Kidney (tissue), 22 donors: ENCODE measurements at places on chromosomes 11 and 22.

DNA sequence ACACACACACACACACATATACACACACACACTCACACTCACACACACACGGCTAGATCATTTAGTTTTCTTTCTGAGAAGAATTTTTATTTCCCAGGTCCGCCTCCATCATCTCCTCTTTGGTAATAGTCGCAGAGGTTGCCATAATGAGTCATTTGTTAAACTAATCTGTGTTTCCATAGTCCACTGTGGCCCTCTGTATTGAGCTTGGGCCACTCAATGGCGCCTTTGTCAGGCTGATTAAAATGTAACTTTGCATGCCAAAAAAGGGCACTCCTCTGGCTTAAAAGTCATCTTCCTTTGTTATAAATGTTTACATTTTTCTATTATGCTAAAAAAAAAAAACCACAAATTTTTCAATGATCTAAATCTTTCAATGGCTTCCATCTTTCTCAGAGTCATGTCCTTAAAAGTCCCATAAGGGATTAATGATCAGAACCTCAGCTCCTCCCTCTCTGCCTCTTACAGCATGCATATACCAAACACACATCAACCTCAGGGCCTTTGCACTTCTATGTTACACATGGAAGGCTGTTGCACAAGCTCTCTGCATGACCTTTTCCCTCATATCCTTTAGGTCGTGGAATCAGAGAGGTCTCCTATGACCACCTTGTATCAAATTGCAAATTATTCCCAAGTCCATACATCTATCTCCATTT lies 35.3 kb downstream of the EHF start:
- DNase-seq: no peak

- DNase-seq: no peak
Observed at GRCh38 chr11:27723687-27724086, 23.4 kb upstream of the BDNF start.

DNA sequence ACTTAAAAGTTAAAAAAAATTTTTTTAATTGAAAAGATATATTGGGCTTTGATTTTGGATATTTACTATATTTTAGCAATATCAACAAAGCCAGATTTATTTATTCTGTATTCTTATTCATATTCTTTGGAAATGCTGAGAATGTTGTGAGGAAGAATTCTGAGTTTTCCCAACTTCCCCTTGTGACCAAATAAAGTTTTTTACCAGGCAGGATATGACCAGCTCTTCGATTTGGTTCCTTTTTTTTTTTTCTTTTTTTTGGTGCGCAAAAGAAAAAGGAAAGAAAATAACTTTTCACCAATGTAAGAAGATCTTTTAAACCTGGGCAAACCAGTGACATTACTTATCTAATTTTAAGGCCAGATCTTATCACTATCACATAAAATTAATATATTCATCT lies 12.9 kb downstream of the TCP11L1 start:
- no peak for DNase-seq

DNA sequence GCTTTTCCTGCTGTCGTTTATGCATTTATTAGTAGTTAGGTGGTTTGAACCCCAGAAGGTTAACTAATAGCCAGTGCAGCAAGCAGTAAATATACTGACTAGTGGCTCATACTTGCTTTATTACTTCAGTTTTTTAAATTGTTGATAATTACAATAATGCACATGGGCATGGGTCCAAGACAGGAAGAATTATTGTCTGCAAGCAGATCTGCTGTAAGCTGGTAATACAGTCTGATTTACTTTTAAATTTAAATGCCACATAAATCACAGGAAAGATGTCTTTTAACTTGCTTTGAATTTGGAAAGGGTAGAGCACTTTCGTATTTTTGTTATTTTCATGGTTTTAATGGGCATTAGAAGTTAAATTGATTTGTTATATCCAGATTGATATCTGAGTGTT lies 27.1 kb downstream of the APLP2 start:
- DNase-seq: no peak

GRCh38 chr11:37905707-37906417 lies 1307.8 kb upstream of the RAG2 start:
- no peak for DNase-seq

- DNase-seq: no peak
Observed at GRCh38 chr11:1916986-1917522, 2.4 kb upstream of the TNNT3 start.

DNA sequence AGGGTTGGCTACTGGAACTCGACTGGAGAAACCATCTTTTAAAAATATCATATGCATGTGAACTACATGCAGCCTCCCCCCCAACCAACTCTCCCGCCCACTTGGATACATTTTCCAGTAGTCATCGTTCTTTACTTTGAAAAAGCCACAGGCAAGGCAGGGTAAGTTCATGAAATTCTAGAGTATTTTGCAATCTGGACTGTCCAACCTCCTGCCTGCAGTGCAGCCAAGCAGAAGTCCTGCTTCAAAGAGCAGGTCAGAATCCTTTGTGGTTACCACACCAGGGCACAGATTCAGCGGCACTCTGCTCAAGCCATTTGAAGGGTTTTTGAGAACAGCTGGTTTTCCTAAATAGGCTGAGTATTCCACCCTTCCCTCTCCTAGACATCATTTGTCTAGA lies 12.1 kb downstream of the ELF5 start:
- DNase-seq: no peak

GRCh38 chr22:49544286-49544685 lies 283.4 kb downstream of the BRD1 start:
- DNase-seq: peak; percentile 45

- DNase-seq: no peak
Observed at GRCh38 chr11:2947744-2948143, 18.5 kb upstream of the PHLDA2 start.

- no peak for DNase-seq
Observed at GRCh38 chr22:21861851-21862250, 5.6 kb downstream of the MAPK1 start.

DNA sequence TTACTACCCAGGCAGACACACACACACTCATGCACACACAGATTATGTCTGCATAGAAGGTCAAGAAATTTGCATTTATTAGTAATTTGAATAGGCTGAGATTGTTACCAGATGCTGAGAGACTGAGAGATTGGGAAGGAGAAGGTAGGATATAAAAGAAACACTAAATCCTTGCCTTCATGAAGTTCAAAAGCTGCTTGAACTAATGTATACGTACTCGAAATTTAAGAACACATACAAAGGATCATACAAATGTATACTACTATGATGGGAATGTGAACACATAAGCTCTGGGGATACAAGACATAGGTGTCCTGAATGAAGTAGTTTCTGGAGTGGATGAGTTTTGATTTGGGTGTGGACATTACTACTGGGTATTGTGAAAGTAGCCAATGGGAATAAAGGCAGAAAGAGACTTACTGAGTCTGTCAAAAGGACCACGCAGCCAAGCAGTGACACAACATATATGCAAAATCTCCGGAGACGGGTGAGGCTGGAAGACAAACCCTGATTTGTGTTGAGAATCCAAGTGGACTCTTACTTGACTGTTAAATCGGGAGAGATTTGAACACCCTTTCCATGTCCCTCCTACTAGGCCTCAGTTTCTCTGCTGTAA lies 7.3 kb upstream of the PKNOX2 start:
- DNase-seq: no peak

- DNase-seq: peak; percentile 68
Observed at GRCh38 chr11:128627666-128628324, 40.4 kb upstream of the ETS1 start.

GRCh38 chr11:119316729-119317591 lies at the start of gene MCAM:
Gene MCAM (minus strand): TSS chr11:119317130. CDS start chr11:119317101, 29 bp downstream.
- peak; percentile 71 for DNase-seq
